ENCODE measurements at places on chromosomes 2 and 18.

- no peak for DNase-seq
Measured at GRCh38 chr2:138985881-138986280, 205.7 kb upstream of the NXPH2 start.

DNA sequence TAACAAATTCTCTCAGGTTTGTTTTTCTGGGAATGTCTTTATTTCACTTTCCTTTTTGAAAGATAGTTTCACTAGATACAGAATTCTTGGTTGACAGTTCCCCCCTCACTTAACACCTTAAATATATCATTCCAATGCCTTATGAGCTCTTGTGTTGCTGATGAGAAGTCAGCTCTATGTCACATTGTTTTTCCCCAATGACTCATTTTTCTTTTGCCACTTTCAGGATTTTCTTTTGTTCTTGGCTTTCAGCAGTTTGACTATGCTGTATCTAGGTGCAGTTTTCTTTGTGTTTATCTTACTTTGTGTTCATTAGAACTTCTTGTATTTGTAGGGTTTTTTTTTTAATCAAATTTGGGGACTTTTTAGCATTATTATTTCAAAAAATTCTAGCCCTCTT lies 5.6 kb upstream of the RALBP1 start:
- DNase-seq: no peak

- DNase-seq: no peak
Measured at GRCh38 chr2:164028814-164029534, 293.2 kb upstream of the FIGN start.

GRCh38 chr2:100211521-100211920 lies 69.1 kb upstream of the AFF3 start:
- no peak for DNase-seq

- no peak for DNase-seq
Measured at GRCh38 chr2:86338778-86339295, 1.4 kb upstream of the REEP1 start.

GRCh38 chr18:51234117-51235008 lies 36.9 kb upstream of the MEX3C start:
- no peak for DNase-seq

GRCh38 chr2:150088538-150088937 lies 398.9 kb downstream of the RND3 start:
- no peak for DNase-seq

GRCh38 chr18:25062720-25063119 lies 289.2 kb downstream of the ZNF521 start:
- no peak for DNase-seq

- DNase-seq: no peak
Measured at GRCh38 chr2:160751021-160751420, 257.4 kb upstream of the RBMS1 start.

DNA sequence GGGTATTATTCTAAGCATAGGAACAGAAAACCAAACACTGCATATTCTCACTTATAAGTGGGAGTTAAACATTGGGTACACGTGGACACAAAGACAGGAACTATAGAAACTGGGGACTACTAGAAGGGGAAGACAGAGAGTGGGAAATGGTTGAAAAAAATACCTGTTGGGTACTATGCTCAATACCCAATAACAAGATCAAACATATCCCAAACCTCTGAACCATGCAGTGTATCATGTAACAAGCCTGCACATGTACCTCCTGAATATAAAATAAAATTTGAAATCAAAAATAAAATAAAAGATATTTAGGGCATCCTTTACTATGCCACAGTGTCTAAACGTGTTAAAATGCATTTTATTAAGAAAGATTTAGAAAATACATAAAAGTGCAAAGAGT lies 221.0 kb upstream of the TFPI start:
- no peak for DNase-seq

DNA sequence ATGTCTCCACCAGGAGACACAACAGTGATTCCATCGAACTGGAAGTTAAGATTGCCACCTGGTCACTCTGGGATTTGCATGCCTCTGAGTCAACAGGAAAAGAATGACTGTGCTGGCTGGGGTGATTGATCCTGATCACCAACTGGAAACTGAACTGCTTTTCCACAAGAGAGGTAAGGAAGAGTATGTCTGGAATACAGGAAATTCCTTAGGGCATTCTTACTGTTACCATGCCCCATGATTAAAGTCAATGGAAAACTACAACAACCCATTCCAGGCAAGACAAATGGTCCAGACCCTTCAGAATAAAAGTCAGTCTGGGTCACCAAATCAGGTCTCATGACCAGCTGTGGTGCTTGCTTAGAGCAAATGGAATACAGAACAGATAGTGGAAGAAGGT lies 12.0 kb upstream of the DDX1 start:
- DNase-seq: no peak

- DNase-seq: no peak
Measured at GRCh38 chr2:168895771-168896170, 5.3 kb upstream of the G6PC2 start.

- no peak for DNase-seq
Measured at GRCh38 chr2:145085612-145086011, 565.7 kb upstream of the ZEB2 start.

GRCh38 chr2:134109725-134110124 lies 144.1 kb upstream of the MGAT5 start:
- no peak for DNase-seq

- no peak for DNase-seq
Measured at GRCh38 chr2:227799202-227799601, 14.4 kb upstream of the CCL20 start.

- DNase-seq: peak; percentile 89
Measured at GRCh38 chr2:73284296-73285158, at the start of gene FBXO41. FBXO41 (minus strand) TSS chr2:73284478; CDS start chr2:73269630, 14,848 bp downstream.

DNA sequence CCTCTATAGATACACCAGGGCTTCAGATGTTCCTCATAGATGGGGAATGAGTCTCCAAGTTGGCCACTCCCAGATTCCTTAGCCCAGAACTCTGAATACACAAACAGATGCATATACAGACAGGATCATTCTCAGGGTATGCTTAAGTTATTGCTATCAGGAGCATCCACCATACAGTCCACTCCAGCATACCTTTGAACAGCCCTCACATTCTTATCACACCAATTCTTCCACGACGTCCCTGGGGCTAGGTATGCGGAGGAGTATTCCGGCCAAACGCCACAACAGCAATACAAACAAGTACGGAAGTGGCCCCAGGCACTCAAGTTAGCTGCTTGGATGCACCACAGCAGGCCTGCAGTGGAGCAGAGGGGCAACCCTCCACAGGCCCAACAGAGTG lies 312.5 kb upstream of the CHAC2 start:
- DNase-seq: no peak

GRCh38 chr2:86633155-86633651 lies 9.5 kb upstream of the RNF103 start:
- DNase-seq: peak; percentile 55

DNA sequence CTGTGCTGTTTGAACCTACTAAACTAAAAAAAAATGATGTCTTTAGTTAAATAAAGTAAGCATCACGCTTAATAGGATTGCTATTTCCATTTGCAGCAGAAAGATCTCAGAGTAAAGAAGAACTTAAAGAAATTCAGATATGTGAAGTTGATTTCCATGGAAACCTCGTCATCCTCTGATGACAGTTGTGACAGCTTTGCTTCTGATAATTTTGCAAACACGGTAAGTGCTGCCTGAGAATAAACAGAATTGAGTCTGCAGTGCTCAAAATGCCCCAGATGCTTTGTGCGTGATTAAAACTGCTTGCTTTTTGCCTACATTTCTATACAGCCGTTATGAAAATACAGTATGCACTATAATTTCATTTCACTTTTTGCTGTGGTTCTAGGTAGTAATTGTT lies 3.9 kb downstream of the CDCA7 start:
- DNase-seq: no peak

DNA sequence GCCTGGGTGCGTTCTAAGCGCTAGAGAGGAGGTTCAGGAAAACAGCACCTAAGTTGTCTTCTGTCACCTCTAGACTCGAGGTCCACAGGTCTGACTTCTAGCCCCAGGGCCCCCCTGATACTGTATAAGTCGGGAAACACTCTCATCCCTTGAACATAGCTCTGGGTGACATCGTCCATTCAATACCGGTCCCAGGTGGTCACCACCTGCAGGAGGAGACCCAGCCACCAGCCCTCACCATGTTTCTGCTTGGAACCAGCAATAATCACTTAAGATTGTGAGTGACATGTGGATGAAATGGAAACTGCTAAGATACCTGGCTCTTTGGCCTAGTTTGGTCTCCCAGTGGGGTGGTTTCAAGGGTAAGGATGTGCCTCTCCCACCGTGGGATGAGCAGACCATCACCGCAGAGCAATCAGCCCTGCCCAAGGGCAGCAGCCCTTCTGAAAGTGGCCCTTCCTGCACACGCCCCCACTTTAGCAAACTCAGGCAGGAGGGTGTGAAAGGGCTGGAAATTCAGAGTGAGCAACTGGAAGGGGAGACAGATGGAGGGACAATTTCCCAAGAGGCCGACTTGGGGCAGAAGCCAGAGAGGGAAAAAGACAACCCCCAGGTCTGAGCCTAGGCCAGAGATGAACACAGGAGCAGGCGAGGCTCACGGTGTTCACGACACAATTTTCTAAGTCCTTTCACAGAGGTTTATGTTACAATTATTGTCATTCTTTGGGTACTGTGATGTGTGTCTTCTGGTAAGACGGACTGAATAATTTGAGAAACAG lies 95.2 kb downstream of the ZNF516 start:
- DNase-seq: no peak

Measured in D341Med (cell line).